ENCODE measurements at places on chromosomes 4 and X.

- DNase-seq: no peak
Measured at GRCh38 chr4:41346306-41347061, 89.8 kb downstream of the UCHL1 start.

DNA sequence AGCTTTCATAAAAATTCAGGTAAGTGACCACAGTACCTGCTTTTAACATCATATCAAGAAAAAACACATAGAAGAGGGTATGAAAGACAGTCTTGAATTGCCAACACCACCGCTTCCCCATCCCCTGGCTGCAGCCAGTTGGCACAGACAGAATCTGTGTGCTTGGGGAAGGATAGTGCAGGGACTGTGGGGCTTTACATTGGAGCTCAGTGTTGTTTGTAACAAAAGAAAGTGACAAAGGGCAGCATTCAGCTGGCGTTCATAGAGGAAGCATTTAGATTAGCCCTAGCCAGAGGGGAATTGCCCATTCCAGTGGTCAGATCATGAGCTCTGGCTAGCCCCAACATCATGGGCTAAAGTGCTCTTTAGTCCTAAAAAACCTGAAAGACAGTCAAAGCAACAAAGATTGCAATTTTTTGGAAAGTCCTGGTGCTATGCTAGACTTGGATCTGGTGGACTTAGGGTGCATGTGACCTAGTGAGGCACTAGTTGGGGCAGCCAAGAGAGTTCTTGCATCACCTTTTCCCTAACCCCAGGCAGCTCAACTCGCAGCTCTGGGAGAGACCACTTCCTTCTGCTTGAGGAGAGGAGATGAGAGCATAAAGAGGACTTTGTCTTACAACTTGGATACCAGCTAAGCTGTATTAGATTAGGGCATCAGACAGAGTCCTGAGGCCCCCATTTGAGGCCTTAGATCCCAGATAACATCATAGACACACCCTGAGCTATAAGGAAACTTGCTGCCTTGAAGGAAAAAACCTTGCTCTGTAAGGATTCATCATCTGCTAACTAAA, 1602.4 kb upstream of the ADGRL3 start:
- no peak for DNase-seq

DNA sequence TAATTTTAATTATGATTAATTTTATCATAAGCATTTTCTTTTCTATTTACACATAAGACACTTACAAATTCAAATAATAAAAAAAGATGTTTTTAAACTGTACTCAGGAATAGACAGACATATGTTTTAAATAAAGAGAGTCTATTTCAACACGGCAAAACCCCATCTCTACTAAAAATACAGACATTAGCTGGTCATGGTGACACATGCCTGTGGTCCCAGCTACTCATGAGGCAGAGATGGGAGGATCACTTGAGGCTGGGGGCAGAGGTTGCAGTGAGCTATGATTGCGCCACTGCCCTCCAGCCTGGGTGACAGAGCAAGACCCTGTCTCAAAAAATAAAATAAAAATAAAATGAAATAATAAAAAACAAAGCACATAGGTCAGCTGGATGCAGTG, 14.8 kb downstream of the FAM9B start:
- no peak for DNase-seq

GRCh38 chrX:7996414-7996813, 69.2 kb upstream of the PNPLA4 start:
- DNase-seq: peak; percentile 33

- no peak for DNase-seq
Measured at GRCh38 chr4:152936446-152937335, 568 bp downstream of the FHDC1 start.

Measured in CD4-positive, alpha-beta T cell treated with Interleukin-2 at 100 ng/mL for 4 hours (primary cell).